ENCODE measurements at places on chromosomes 2 and 18.
A peak's percentile ranks its signal among the peaks of the same experiment; 100 is the strongest.

GRCh38 chr2:219511547-219512325, 2.5 kb upstream of the ASIC4 start:
- DNase-seq, result peak; percentile 27

DNA sequence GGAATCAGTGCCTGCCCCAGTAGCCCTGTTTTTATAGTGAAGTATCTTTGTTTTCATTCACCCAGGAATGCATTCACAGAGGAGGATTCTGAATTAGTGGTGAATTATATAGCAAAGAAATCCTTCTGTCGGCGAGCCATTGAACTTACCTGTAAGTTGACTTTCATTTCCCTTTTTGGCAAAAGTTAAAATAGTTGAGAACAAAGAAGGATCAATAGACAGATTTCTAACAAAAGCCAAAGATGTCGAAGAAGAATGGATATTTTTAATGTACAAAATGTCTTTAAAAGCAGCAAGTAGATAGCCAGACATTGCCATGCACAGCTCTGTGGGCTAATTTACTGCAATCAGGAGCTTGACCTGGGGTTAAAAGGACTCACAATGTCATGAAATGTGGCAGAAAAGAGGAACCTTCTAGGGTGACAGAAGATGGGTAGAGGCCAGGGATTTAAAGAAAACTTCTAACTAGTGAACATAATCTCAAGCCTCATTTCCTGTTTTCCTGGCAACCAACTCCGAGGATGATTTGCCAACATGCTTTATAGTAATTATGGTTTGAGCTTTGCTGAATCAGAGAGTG, 53.8 kb upstream of the TMEM87B start:
- DNase-seq, result no peak

GRCh38 chr18:73261243-73261642, 393.5 kb upstream of the NETO1 start:
- DNase-seq, result no peak

GRCh38 chr2:29921560-29921915, at the start of gene ALK:
ALK (minus strand) TSS chr2:29921586; CDS start chr2:29920659, 927 bp downstream.
- DNase-seq, result peak; percentile 39

GRCh38 chr2:58109481-58109880, 62.9 kb downstream of the VRK2 start:
- no peak for DNase-seq

- DNase-seq, result no peak
These were observed 1894.4 kb upstream of the LRRTM1 start for GRCh38 chr2:82198809-82199492.

GRCh38 chr18:63119647-63120046, 199.9 kb downstream of the BCL2 start:
- DNase-seq, result no peak

DNA sequence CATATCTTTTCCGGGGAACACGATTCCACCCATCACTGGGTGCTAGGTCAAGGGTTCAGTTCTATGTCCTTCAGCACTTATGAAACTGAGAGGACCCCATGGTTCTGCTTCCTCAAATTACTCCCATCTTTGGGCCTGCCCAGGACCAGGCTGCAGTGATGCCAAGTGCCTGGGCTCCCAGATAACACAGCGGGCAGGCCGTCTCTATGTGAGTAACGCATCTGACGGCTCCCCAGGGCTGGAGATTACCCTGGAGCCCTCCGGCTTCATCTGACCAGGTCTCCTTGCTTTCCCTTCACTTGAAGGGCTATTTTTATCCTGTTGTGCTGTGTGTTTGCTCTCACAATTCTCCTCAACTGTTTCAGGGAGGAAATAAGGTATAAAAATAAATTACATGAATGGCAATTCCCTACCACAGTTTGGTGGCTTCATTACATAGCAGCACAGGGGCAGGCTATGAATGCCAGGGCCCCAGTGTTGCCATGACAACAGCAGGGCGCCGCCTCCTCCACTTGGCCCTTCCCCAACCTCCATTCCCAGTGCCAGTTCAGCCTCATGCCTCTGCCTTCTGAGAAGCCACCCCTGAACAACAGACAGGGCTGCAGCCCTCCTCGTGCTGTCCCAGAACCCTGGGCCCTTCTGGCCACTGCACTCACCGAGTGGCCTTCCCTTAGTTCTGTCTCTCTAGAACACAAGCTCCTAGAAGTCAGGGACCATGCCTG, 25.4 kb upstream of the TMEM131 start:
- no peak for DNase-seq

DNA sequence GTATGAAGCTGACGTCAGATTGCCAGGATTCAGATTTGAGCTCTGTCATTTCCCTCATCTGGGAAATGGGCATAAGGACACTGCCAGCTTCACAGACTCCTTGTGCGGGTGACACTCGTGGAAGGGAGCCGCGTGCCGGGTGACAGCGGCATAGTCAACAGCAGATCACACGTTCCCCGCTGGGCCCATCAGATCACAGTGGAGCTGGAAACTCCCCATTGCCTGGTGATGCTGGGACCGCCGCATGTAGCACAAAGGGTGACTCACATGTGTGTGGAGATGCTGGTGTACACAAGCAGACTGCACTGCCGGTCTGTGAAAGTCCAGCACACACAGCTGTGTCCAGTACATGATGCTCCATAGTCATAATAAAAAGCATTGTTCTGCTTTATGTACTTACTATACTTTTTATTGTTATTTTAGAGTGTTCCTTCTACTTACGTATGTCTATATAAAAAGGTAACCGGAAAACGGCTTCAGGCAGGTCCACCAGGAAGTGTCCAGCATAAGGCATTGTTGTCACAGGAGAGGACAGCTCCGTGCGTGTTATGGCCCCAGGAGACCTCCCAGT, 31.8 kb downstream of the SALL3 start:
- no peak for DNase-seq

DNA sequence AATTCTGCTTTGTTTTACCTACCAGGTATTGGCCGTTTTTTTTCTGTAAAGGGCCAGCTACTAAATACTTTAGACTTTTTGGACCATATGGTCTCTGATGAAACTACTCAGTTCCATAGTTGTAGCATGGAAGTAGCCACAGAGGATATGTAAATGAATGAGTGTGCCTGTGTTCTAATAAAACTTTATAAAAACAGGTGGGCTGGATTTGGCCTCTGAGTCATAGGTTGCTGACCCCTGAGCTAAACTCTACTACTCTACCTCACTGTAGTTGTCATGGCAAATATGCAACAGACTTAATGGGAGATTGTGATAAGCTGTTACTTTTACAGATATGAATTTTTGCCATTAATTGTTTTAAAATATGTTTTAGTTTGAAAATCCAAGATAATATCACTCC, 19.7 kb downstream of the CLIP4 start:
- no peak for DNase-seq

GRCh38 chr2:148876202-148876594, 1.2 kb downstream of the KIF5C start:
- DNase-seq, result no peak

DNA sequence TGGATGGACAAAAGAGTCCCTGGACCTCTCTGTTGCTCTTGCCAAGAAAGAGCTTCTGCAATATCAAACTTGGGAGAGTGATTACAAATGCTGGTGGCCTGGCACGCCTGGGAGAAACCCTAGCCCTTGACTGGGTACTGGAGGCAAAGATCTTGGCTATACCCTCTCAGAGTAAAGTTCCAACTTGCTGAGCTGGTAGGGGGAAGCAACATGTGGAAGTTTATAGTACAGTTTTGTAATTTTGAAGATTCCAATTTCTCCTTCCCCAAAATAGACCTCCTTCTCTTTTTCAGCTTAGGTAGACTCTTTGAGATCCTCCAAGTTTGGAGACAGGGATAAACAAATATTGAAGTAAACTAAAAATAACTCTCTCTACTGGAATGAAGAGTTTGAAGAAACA, 645.3 kb downstream of the NR4A2 start:
- no peak for DNase-seq

- DNase-seq, result no peak
These were observed 11.2 kb downstream of the NCK2 start for GRCh38 chr2:105755895-105756294.

DNA sequence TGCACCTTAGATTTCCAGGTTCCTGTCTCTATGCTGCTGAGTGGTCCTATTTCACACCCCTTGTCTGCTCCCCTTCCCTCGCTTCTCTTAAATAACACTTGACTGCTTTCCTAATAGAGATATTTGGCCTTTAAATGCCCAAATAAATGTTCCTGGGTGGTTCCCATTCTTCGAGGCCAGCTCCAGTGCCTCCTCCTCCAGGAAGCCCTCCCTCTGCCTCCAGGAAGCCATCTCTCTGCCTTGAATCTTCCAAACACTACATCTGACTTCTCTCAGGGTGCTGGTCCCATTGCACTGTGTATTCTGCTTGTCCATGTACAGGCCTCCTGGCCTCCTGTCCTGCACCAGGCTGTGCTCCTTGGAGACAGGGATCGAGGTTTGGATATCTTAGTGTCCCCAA, 14.2 kb downstream of the EHD3 start:
- DNase-seq, result no peak

DNA sequence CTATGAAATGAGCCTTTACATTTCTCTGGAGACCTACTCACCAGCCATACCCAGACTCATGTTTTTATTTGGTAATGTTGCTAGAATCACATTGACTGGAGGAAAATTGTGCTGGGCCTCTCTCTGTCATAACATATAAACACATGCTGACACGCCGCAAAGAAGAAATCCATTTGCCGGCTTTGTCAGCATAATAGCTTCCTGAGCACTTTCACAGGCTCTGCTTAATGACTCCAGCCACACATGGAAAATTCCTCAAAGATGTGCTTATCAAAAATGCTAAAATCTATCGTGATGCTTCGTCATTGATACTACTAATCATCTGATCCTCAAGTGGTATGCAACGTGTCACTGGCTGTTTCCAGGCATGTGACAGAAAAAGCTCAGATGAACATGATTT, 63.1 kb downstream of the RND3 start:
- no peak for DNase-seq

DNA sequence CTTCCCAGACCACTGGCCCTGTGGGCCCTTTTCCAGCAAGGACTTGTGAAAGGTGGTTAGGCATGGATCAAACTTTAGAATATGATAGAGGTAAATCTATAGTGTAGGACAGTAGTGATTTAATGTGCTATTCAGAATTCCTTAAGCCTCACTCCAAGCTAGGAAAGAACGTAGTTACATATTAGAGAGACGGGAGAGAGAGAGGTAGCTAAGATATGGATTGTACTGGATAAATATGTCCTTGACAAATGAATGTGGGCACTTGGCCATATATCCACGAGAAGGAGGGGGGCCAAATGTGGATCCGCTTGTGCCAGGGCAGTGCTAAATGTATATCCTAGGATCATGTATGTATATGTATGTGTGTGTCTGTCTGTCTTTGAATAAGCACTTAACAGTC, 6.5 kb downstream of the KCNJ3 start:
- DNase-seq, result no peak

GRCh38 chr2:210370562-210370961, 55.6 kb upstream of the MYL1 start:
- no peak for DNase-seq

GRCh38 chr18:22483407-22483806, 65.7 kb upstream of the CTAGE1 start:
- no peak for DNase-seq

GRCh38 chr2:96124406-96125265, 8.3 kb upstream of the ADRA2B start:
- no peak for DNase-seq

- DNase-seq, result no peak
These were observed 252.9 kb downstream of the PRKCE start for GRCh38 chr2:45904267-45904945.

DNA sequence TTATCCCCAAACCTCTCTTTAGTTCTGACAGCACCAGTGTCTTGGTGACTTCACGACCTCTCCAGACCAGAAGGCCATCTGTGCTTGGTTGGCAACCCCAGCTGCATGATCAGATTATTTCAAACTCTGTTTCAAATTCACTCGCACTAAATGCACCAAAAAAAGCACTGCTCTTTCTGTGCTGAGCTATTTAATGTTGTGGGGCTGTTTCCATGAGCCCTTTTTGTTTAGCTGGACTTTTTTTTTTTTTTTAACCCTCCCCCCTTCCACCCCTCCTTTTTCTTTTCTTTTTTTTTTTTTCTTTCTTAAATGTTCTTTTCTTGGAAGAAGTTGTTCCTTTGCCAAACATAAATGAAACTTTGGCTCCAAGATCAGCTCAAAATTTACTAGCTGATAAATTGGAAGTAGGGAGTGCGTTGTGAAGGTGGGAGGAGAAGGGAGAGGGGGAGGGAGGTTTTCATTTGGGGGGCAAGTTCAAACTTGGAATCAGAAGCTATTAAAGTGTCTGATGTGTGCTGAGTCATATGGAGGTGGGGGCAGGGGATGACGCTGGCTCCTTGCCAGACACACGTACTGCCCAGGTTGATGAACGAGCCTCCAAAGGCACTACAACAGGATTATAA, 543.0 kb upstream of the TNP1 start:
- no peak for DNase-seq

DNA sequence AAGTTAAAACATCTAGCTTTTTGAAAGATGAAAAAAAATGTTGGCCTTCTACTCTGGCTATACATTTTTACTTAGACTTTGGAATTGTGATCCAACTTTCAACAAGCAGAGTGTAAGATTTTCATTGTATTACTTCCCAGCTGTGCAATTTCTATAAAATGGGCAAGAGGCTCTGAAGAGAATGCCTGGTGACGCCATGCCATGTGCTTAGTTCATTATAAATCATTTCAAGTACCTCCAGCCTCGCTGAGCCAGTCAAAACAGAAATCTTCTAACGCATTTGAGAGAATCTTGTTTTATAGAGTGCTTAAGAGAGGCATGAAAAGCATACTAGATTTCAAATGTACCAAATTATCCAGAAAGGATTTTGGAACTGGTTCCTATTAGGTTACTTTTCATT, 10.1 kb upstream of the STK17B start:
- DNase-seq, result no peak

DNA sequence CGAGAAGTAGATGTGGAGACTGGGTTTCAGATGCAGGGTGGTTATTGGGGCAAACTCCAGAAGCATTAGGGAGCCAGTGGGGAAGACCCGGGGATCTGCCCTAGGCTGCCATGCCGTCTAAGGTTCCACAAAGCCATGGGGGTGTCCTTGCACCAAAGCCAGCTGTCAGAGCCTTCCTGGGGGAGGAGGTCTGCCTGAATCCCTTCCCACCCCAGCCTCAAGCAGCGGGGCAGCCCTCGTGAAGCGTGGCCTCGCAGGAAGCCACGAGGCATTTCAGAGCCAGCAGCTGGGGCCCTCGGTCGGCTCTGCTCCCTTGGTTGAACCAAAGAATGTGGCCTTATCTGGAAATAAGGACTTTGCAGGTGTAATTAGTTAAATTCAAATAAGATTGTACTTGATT, 51.2 kb upstream of the UBE2F start:
- no peak for DNase-seq

DNA sequence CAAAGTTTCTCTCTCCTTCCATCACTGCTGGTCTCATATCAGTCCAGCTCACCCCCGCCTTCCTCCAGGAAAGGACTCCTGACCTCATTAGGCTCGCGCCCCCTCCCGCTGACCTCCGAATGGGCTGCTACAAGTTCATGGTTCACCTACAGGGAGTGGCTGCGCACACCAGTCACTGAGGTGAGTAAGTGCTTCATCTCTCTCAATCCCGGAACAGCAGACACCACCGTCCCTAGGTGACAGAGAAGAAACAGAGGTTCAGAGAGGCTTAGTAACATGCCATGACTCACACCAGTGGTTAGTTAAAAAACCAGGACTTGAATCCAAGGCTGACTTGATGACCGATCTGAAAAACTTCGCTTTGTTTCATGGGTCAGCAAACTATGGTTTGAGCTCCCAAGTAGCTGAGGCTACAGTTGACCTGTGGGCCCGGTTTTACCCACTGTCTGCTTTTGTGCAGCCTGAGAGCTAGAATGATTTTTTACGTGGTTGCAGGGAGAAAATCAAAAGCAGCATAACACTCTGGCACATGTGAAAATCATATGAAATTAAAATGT, 42.0 kb downstream of the ZFP36L2 start:
- no peak for DNase-seq

- DNase-seq, result no peak
These were observed 57.8 kb upstream of the HS6ST1 start for GRCh38 chr2:128376241-128377041.
